ENCODE measurements at places on chromosomes 4 and X.
A peak's percentile ranks its signal among the peaks of the same experiment; 100 is the strongest.

DNA sequence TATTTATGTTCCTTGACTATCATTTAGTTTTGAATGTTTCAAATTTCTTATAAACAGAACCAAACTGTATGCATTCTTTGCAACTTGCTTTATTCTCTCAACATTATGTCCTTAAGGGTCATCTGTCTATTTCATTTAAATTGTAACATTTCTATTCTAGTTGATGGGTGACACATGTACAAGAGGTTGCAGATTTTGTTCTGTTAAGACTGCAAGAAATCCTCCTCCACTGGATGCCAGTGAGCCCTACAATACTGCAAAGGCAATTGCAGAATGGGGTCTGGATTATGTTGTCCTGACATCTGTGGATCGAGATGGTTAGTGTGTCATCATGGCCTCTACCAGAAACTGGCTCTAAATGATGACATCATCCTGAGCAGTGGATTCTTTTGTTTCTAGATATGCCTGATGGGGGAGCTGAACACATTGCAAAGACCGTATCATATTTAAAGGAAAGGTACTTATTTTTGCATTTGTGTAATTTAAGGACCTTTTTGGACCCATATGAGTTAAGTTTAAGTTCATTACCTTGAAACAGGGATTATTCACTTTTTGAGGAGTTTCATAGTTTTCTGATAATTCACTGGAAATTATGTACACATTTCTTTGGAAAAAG is 6.1 kb downstream of the LIAS start:
- peak; percentile 80 for DNase-seq

DNA sequence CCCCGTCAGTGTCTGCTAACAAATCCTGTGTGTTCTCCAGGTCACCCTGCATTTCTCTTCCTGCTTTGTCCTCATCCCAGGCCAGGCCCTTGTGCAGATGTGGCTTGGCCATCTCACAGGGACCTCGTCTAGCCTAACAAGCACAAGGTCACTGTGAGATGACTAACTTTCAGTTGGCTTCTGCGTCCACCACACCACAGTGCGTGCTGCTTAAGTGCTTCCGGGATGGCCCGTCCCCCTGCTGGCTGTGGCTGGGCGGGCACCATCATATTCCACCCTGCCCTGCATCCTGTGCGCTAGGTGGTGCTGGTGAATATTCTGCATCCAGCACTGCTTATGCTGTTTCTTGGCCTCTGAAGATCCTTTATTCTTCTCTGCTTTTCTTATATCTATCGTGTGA is 33.8 kb downstream of the RBBP7 start:
- no peak for DNase-seq

- DNase-seq, result no peak
These were observed 10.5 kb upstream of the FRYL start for GRCh38 chr4:48790561-48790960.

GRCh38 chr4:145414226-145414625 is 67.4 kb upstream of the SMAD1 start:
- DNase-seq, result no peak

All from EL (cell line).